ENCODE measurements at places on chromosomes 2 and 18. TPM values are rescaled to one million over a fixed set of nuclear protein-coding genes. Genes with fewer than 3 reads are reported as not detected.

IRS1 gene
- total RNA-seq: 15.1 TPM

CFAP221 gene
- 3.0 TPM for total RNA-seq

TMEM214 gene
- total RNA-seq: 55.2 TPM

RPL37A gene
- 3,339 TPM for total RNA-seq

DOK6 gene
- total RNA-seq: 4.0 TPM

POTEI gene
- 1.3 TPM for total RNA-seq

DLGAP1 gene
- 11.5 TPM for total RNA-seq

L3MBTL4 gene
- 0.65 TPM for total RNA-seq

MROH2A gene
- not detected for total RNA-seq

UNC80 gene
- 2.8 TPM for total RNA-seq

ABHD1 gene
- 0.82 TPM for total RNA-seq

DUSP11 gene
- 18.2 TPM for total RNA-seq

DNER gene
- total RNA-seq: 4.0 TPM

STON1 gene
- 15.0 TPM for total RNA-seq

GAREM2 gene
- total RNA-seq: 21.8 TPM

BCS1L gene
- total RNA-seq: 45.2 TPM

COLEC12 gene
- 2.0 TPM for total RNA-seq

SPC25 gene
- total RNA-seq: 39.3 TPM

CPLX4 gene
- not detected for total RNA-seq

EFR3B gene
- total RNA-seq: 41.2 TPM

GATA6 gene
- total RNA-seq: not detected

NEU4 gene
- total RNA-seq: 0.14 TPM

RAPGEF4 gene
- total RNA-seq: 1.7 TPM

GPR35 gene
- total RNA-seq: 1.7 TPM

ABCB11 gene
- 0.07 TPM for total RNA-seq

FAM237A gene
- total RNA-seq: not detected
